ENCODE measurements at places on chromosomes 5 and 9.

DNA sequence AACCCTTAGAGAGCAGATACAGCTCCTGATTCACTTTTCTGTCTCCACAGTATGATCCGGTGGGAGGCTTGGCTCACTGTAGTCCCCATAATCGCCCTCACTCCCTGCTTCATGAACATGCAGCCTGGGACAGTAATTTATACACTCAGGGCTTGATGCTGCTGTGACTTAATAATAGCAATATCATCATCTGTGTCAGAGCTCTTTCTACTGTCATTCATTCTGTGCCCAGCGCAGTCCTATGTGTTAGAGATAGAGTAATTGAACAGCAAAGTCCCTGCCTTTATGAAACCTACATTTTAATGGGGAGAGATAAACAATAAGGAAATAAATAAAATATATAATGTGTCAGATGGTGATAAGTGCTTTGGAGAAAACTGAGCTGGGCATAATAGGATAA, 2.8 kb upstream of the HEMGN start:
- no peak for DNase-seq

- no peak for DNase-seq
Observed at GRCh38 chr9:131013771-131014676, 5.0 kb downstream of the LAMC3 start.

DNA sequence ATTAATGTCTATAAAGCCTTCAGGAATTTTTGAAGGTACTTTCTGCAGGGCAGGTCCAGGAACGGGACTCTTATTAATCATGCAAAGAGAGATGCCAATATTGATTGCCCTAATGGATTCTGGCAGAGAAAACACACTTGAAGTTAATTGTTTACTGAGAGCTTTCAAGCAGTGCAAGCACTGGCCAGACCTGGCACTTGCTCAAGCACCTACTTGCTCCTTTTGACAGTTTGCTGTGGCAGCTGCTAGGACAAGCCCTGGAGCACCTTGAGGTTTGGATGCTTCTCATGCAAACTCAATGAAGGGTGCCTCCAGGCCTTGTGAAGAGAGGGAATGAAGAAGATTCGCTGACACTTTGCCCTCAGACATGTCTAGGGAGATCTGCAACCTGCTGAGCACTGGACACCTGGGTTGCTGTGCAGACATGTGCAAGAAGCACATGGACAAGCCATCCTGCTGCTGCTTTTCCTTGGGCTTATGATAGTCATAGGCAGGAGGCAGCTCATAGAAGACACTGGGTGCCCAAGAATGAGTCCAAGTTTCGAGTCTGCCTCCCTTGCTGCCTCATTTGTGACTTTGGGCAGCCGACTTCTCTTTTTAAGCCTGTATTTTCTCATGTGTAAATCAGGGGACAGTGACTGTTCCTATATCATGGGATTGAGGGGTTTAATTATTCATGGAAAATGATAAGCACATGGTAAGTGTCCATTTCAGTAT, 88.8 kb upstream of the EQTN start:
- DNase-seq, result no peak

DNA sequence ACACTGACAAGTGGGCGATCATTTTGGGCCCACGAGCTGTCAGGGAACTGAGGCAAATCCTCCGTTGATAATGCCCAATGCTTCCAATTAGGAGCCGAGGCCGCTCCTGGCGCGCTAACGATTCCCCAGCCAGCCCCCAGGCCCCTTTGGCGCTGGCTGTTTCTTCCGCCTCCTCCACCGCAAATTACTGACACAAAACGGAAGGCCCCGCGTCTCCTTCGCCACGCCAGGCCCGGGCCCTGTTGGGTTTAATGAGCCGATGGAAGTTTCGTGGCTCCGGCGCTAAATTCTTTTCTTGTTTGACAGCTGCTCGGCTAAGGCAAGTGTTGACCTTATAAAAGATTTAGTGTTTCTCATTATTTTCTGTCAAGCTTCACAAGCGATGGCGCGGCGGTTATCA, 25.7 kb upstream of the BARHL1 start:
- no peak for DNase-seq

GRCh38 chr9:37917313-37917731, 13.4 kb upstream of the SLC25A51 start:
- DNase-seq, result no peak

GRCh38 chr5:129073111-129073510, 21.4 kb upstream of the ISOC1 start:
- no peak for DNase-seq

- DNase-seq, result no peak
Observed at GRCh38 chr9:136578915-136579649, 33.2 kb upstream of the NOTCH1 start.

DNA sequence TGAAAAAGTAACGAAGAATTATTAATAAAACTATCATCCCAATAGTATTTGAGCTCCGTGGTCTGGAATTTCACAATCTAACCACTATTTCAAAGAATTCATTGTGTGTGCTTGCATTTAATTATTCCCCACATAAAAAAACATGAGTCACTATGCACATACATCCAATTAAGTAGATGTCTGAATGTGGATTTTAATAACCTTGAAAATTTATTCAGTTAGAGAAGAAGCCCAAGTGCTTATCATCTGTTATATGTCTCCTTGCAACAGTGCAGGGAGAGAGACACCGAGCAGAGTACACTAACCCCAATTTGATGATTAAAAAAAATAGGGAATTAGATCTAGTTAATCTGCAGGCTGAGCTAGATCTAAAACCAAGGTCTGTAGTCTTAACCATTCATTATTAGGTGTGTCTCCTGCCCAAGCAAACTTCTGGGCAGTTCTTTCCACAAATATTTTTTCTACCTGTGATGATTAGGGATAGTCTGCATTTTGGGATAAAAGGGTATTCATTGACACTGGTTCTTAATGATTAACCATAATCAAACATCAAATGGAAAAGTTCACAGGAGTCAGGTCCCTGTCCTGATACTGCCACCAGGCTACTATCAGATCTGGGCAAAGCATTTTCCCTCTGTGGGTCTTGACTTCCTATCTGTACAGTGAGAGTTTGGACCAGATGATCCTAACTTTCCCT, 164.2 kb downstream of the GRIA1 start:
- DNase-seq, result no peak

DNA sequence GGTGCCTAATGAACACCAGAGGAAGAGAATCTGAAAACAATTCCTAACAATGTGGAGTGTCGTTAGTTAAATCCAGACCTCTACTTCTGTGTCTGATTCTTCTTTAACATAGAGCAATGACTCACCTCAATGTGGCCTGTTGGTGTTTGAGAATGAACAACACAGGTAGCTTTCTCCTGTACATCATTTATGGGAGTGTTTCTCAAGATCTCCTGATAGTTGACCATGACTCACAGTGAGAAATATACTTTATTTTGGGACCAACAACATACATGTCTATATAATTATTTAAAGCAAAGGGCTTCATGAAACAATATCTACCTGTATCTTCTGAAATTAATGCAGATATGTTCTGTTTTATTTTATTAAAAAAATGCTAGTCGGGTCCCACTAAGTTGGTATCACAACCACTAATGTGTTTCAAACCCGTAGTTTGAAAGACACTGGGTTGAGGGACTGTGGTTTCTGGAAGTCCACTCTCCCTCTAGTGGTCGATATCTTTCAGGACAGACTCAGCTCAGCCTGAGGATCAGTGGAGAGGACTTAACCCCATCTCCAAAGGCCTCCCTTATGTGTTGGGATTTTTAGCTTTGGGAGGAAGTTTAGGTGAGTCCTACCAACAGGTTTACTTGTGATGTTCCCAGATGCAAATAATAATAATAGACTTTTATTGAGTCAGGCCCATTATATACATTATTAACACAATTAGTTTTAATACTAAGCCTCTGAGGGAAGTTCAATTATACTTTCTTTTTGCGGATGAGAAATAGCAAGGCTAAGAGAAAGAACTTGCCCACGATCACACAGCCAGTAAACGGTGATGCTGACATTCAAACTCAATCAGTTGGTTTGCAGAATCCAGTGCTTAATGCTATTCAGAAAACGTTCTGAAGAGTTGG, 70.0 kb upstream of the KLF9 start:
- peak; percentile 51 for DNase-seq

DNA sequence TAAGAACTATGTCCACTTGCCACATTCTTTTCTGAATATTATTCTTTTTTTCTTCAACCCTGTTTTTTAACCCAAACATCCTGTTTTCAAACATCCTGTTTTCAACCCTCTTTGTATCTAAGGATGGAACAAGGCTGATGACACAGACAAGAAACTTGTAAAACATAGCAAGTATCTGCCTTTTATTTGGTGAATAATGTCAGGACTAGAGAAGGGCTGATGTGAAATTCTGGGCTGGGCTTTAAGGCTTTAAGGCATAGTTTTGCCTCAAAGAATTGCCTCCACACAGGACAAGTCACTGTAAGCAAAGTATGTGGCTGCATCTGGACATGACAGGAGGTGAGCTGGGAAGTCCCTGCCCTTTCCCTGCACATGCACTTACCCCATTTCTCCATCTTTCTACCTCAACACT, 42.5 kb upstream of the RIC1 start:
- no peak for DNase-seq

- DNase-seq, result no peak
Observed at GRCh38 chr5:169964246-169964645, 16.0 kb downstream of the INSYN2B start.

DNA sequence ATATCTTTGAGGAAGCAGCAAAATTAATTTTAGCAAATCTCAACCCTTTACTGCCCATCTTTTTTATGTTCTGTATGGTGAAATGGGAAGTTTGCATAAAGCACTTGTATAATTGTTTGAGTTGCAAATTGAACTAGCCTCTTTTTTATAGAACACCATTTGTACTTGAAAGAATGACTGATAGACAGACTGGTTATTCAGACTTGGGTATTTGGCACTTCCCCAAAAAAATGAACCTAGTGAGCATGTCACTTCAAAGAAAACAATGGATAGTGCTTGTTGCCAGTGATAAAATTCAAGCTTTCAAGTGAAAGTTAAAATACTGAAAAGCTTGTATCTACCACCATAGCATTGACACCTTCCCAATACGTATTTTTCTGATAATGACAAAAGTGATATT, 115.8 kb downstream of the ERCC6L2 start:
- no peak for DNase-seq

DNA sequence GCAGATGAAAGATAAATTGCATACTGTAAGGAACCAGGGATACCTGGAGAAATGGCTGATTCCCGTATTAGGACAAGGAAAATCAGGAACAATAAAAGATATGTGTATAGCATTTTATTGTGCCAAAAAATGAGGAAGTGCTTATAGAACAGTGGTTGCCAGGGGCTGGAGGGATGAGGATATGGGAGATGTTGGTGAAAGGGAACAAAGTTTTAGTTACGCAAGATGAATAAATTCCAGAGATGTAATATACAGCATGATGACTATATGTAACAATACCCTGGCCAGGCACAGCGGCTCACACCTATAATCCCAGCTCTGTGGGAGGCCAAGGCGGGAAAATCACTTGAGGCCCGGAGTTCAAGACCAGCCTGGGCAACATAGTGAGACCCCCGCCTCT, 101.8 kb downstream of the CDK5RAP2 start:
- no peak for DNase-seq

- no peak for DNase-seq
Observed at GRCh38 chr5:100818340-100818739, 84.7 kb downstream of the ST8SIA4 start.

- no peak for DNase-seq
Observed at GRCh38 chr5:40001796-40002195, 577.0 kb upstream of the DAB2 start.

- no peak for DNase-seq
Observed at GRCh38 chr9:129128689-129129088, 17.5 kb downstream of the PTPA start.

DNA sequence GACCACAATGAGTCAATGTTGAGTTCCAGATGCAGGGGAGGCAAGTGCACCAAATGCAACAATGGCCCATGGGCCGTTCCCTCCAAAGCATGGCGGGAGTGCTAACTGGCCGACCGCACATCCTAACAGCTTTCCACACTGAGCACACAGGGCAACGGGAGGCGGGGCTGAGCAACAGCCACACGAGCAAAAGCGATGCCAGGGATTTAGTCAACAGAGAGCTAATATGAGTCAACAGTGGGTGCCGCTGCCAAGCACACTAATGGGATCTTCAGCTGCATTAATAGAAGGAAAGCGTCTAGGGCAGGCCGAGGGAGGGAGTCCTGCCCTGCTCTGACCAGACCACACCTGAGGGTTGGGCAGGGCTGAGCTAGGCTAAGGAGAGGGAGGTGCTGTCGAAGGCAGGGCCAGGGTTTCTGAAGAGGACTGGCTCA, 4.6 kb downstream of the EPB41L4B start:
- no peak for DNase-seq

- no peak for DNase-seq
Observed at GRCh38 chr9:107174441-107174840, 108.6 kb upstream of the RAD23B start.

DNA sequence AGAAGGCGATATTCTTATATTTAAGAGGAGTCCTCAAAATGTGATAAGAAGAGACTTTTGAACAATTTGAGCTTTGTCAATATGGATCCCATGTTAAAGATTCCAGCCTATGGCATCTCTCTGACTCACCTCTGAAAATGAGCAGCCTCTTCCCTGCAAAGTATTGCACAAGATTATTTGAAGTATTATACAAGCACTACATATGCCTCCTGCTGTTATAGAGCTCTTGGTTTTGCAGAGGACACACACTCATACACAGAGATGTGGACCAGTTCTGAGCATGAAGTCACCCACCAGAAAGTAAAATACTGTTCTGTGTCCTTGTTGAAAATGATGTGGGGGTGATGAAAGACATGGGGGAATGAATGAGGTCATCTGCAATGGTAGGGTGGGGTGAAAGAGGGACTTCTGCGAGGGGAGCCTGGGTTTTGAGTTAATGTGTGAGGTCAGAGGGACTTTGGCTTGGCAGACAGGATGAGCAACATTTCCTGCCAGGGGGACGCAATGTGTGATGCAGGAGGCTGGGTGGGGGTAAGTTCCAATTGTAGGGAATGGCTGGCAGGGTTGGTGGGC, 25.8 kb downstream of the FBXL7 start:
- DNase-seq, result no peak

DNA sequence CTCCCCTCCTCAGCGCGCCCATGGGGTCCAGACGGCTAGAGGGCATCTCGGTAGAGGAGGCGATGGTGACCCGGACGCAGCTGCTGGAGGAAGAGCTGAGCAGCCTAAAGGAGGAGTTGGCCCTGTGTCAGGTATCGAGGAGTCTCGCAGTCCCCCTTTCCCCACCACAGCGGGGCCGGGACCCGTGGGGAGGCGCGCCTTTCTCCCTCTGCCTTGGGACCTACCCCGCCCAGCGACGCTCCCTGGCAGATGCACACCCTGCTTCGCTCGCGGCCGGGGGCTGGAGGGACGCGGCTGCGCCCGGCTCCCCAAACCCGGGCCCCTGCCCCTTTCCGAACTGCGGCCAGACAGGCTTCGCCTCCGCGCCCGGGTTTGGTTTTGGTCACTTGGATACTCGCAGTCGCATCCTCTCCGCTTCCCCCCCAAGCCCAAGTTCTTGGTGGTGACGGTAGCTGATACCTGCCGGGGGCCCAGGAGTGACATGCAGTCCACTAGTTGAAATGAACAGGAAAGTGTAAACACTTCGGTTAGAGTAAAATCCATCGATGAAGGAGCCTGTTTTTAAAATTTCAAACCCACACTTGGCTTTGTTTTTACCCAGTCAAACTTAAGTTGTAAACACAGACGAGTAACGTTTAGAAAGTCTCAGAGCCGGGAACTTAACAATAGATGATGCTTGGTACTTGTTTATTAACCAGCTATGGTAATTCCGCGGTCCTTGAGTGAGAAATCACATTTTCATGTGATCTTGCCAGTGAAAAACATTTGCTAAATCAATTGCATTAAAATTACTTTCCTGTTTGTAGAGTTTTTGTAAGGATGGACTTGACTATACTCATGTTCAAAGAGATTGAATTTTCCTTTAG, 688 bp downstream of the CNTLN start:
- DNase-seq, result no peak

- no peak for DNase-seq
Observed at GRCh38 chr9:113532809-113533190, 69.3 kb downstream of the RGS3 start.

- DNase-seq, result no peak
Observed at GRCh38 chr9:94610181-94610606, 16.6 kb upstream of the FBP2 start.
